ENCODE measurements at places on chromosomes 5 and 9. TPM values are rescaled to one million over a fixed set of nuclear protein-coding genes. Genes with fewer than 3 reads are reported as not detected.
A peak's percentile ranks its signal among the peaks of the same experiment; 100 is the strongest.

The ITGA2 gene
- polyA plus RNA-seq = 14.7 TPM

DNA sequence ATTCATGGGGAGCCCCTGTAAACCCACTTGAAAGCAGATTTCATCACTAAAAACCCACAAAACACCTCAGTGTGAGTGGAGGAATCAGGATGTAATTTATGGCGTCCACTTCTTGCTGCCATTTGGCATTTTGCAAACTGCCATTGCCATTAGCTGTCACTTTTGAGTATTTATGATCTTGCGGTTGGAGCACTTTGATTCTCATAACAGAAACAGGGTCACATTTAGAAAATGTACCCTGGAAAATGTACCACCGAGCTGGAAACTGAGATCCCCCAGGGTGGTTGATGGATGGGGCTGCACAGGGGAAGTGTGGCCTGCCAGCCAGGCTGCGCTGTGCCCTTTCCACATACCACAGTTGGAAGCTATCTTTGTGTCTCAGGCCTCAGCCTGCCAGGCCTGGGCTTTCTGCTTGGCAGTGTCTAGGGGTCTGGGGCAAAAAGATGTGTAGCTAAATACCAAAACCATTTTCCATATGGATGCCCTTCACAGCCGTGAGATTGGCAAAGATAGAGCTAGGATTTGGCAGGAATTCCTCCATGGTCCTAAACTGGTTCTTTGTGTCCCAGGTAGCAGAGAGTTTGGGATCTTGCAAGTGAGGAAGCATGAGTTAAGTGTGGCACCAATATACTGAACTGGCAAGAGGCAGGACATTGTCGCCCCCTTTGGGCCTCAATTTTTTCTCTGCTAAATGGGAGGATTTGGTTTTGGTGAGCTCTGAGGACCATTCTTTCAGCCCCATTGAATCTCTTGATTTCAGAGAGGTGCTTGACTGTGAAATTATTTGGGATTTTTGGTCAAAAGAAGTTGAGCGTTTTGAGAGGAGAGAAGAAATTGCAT, 46.2 kb downstream of the GALNT10 start:
- DNase-seq = no peak

The OLFML2A gene
- 1.5 TPM for polyA plus RNA-seq

- DNase-seq = no peak
Observed at GRCh38 chr5:151068433-151069197, 12.2 kb downstream of the TNIP1 start.

- peak; percentile 28 for DNase-seq
Observed at GRCh38 chr5:78899922-78900362, 85.2 kb downstream of the ARSB start.

DNA sequence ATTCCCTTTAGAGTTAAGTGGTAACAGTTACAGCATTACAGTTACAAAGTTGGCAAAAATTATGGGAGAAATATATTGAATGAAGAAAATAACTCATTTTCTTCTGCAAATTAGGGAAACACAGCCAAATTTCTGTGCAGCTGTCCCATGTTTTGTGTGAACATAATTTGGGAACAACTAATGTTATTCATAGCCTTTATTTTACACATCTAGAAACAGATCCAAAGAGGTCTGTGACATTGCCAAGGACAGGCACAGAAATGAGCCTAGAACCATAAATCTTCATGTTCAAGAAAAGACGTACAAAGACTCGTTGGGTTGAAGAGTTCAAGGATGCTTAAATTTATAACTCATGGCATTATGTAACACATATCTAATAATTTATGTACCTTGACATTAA, 114.1 kb upstream of the TXNDC8 start:
- no peak for DNase-seq

The CER1 gene
- not detected for polyA plus RNA-seq

- no peak for DNase-seq
Observed at GRCh38 chr9:129761293-129761900, 8.6 kb upstream of the PTGES start.

The HMMR gene
- polyA plus RNA-seq = 11.6 TPM

DNA sequence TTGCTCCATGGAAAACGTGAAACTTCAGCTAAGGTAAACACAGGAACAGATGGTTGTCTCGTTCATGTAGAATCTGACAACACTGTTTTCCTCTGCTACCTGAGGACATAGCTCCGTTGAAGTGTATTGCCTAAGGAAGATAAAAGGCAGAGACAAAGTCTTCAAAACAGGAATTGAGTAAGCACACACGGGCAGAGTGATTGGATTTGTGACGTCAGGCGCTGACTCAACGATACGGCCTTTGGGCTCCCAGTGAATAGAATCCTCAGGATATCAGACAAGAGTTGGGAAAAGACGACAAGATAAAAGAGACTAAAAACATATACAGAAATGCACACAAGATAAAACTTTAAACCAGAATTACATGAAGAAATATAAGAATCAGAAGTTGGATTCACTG, 787.1 kb upstream of the CTNND2 start:
- DNase-seq = no peak

- DNase-seq = peak; percentile 57
Observed at GRCh38 chr5:12214267-12215015, 310.2 kb upstream of the CTNND2 start.

- no peak for DNase-seq
Observed at GRCh38 chr9:109118808-109119438, 824 bp downstream of the TMEM245 start.

The ADGRD2 gene
- 0.11 TPM for polyA plus RNA-seq

The RGS3 gene
- polyA plus RNA-seq = 22.3 TPM

- no peak for DNase-seq
Observed at GRCh38 chr9:86337469-86338108, 16.6 kb downstream of the TUT7 start.

GRCh38 chr9:22244139-22245011, 202.2 kb upstream of the DMRTA1 start:
- peak; percentile 58 for DNase-seq

GRCh38 chr9:111925784-111926183, 29.2 kb downstream of the UGCG start:
- DNase-seq = no peak

The OR1Q1 gene
- not detected for polyA plus RNA-seq

- DNase-seq = no peak
Observed at GRCh38 chr5:36521219-36521618, 85.2 kb upstream of the SLC1A3 start.

The PARP8 gene
- polyA plus RNA-seq = 6.3 TPM

The SPINK6 gene
- polyA plus RNA-seq = 2.5 TPM

DNA sequence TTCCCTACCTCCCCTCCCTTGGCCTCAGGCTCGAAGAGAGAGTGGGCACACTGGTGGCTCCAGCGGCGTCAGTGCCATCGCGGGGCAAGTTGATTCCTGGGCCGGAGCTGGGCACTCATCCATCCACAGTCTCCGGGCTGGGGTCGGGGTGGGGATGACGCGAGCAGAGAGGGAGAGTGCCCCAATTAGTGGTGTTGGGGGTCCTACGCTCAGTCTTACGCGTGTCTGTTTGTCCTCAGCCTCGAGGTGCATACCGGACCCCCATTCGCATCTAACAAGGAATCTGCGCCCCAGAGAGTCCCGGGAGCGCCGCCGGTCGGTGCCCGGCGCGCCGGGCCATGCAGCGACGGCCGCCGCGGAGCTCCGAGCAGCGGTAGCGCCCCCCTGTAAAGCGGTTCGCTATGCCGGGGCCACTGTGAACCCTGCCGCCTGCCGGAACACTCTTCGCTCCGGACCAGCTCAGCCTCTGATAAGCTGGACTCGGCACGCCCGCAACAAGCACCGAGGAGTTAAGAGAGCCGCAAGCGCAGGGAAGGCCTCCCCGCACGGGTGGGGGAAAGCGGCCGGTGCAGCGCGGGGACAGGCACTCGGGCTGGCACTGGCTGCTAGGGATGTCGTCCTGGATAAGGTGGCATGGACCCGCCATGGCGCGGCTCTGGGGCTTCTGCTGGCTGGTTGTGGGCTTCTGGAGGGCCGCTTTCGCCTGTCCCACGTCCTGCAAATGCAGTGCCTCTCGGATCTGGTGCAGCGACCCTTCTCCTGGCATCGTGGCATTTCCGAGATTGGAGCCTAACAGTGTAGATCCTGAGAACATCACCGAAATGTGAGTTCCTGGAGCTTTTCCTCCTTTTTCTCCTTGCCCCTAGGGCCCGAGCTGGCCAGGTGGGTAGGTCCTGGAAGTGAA, 861 bp downstream of the NTRK2 start:
- no peak for DNase-seq

DNA sequence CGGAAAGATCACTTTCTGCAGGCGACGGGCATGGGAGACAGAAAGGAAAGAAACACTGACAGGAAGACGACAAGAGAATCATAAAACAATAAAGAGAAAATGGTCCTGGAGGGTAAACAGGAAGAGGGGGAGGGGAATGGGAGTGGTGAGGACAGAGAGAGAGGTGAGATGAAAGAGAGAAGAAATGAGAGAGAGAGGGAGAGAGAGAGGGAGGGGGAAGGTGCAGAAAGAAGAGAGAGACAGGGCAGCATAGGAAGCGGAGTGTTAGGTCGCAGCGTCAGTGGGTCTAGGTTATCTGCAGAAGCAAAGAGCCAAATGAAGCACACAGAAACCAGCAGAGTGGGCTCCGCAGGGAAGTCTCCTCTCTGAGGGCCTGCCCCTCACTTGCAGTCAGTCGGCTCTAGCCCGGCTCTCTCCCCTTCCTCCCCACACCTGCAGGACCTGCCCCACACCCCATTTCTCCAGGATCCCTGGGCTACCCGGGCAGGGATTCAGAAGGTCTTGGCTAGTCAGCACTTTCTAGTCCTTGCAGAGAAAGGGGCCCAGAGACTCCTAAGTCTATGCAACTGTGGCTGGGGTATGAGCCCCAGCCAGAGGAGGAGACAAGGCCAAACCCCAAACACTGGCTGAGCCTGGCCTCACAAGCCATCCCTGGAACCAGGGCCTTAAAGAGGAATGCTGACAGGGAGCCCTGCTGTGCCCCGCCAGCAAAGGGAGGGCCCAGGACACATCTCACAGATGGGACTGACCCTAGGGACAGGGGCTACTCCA, 29.7 kb upstream of the MEIKIN start:
- DNase-seq = no peak

GRCh38 chr5:135130261-135131215, 96.5 kb upstream of the PITX1 start:
- DNase-seq = no peak

GRCh38 chr5:123091298-123092222, 2.5 kb downstream of the PRDM6 start:
- no peak for DNase-seq

DNA sequence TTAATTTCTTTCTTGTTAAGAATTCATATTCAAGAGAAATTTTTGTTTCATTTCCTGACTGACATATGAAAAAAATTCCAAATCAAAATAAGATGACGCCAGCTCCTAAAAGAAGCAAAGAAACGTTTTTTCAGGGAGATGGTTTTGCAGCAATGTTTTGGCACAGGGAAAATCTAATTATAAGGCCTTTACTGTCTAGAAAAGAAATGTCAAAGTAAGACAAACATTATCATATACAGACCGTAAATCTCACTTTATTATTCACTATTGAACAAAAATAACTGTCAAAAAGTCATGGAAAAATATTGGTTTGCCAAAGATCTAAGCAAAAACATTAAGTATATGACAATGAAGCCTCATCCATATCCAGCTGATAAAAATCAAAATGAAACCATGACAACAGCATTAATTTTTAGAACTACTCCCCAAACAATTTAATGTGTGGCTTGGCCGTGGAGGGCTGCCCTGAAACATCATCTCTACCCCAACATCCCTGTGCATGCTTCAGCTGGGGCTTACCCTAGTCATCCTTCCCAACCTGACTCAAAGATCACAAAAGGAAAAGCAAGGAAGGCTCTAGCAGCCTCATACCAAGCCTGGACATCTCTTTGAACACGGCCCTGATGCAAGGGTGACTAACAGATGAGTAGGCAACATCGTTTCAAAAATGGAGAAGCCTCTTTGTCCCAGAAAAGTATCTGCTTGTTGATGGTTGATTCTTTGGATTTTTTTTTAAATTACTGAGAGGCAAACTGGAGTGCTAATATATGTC, 95.6 kb downstream of the ARSB start:
- peak; percentile 78 for DNase-seq

DNA sequence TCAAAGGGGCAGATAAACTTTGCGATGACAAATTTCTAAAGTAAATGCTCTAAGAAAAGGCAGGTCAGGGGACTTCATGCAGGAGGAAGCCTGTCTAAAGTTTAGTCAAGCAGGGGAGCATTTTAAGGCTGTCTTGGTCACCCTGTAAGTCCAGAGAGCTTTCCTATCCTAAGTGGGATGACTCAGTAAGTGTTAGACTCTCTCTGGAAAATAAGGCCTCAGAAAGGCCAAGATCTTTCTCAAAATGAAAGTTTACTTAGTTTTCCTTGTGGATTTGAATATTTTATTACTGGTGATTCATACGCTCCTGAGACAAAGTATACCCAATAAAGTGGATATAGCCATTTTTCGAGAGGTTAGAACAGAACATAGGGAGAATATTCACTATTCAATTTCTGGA, 806.9 kb upstream of the CDH9 start:
- DNase-seq = no peak

GRCh38 chr9:98107926-98108325, 11.1 kb downstream of the TRIM14 start:
- no peak for DNase-seq

DNA sequence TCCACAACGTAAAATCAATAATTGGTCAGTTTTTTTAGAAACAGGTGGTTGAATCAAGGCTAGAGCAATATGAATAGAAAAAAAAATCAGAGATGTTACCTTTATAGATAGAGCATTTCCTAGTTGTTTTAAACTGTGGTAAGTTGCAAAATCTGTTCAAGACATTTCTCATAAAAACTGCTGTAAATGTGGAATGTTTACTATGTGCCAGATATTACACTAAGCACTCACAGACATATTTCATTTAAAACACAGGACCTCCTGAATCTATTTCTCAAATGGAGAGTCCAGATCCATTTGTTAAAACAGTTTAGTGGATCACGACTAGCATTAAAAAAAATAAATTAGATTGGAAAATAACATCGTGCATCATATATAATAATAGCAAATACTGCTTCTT, 570.0 kb upstream of the ZNF608 start:
- DNase-seq = no peak

DNA sequence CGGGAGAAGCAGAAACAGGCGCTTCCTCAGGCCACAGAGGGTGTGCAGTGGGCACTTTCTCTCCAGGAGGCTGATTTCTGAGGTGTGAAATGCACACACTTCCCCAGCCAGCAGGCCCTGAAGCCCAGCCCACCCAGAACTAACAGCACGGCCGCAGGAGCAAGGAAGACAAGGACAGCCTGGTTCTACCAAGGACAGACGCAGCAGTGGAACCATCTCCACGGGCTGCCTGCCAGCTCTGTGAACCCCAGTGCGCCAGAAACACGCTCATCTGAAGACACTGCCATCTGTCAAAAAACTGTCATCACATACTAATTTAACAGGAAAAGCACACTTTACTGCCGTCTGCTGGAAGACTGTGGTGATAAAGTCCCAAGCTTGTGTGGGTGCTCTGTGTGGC, 40.7 kb downstream of the MAPK9 start:
- DNase-seq = no peak

GRCh38 chr5:154524181-154524580, 46.2 kb upstream of the HAND1 start:
- no peak for DNase-seq

GRCh38 chr9:93652604-93653592, 76.5 kb downstream of the PHF2 start:
- no peak for DNase-seq

GRCh38 chr5:143129910-143130612, 273.4 kb downstream of the NR3C1 start:
- DNase-seq = no peak

Data from foreskin keratinocyte (primary cell).